ENCODE measurements at places on chromosomes 16 and 17.

DNA sequence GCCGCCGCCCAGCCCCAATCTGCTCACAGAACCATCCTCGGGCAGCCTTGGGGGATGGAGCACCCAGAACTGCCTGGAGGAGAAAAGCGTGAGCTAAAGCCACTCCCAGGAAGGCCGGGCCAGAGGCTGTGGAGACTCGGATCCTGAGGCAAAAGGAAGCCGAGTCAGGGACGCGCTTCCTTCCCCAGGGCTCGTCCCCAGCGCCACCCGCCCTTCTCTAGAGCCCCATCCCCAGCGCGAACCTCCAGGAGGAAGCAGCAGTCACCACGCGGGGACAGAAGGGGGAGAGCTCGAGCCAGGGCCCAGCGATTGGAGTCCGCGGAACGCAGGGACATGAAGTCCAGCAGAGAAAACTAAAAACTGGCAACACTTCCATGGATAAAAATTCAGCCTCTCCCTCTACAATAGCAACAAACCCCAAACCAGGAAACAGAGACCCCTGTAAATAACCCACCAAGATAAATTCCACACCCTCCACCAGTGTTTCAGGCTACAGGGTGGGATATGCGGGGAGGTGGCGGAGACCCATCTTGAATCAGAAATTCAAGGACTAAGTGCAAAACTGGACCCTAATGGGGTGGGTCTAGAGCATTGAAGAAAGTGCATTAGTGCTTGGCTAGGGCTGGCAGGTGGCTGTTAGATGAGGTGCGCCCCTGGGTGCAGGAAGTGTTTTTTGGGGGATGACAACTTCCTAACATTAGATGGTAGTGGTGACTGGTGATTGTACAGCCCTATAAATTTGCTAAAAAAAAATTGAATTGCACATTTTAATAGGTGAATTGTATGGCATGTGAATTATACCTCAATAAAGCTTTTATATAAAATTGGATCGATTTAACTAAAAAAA lies 116.1 kb upstream of the METRNL start:
- DNase-seq, result peak; percentile 41

GRCh38 chr17:27938864-27939263 lies 45.7 kb upstream of the LYRM9 start:
- no peak for DNase-seq

GRCh38 chr17:74522381-74523105 lies 8.7 kb downstream of the CD300LB start:
- DNase-seq, result no peak

DNA sequence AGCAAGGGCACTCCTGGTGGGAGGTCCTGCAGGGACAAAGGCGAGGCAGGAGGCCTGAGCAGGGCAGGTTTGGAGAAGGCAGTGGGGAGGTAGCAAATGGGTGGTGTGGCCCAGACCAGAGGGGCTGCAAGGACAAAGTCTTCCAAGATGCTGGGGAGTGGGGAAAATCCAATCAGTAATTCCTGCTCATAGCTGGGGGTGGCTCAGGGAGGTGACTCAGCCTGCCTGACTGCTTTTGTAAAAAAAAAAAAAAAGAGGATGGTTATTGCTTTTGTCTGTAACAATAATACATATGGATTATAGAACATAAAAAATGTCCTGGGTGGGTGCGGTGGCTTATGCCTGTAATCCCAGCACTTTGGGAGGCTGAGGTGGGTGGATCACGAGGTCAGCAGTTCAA lies 5.2 kb downstream of the IL34 start:
- no peak for DNase-seq

DNA sequence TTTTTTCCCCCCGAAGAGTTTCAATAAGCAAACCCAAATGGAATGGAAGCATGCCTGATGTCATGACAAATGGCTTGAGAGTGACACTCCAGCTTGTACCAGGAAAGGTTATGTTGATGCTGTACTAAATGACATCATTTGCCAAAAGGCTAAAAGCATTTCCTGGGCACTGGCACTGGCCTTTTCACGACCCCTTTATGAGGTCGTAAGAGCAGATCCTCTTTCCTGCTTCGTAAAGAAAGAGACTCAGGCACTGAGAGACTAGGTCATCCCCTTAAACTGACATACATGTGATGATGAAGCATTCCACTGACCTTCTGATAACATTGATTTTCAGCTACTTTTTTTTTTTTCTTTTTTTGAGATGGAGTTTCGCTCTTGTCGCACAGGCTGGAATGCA lies 30.5 kb downstream of the CEP295NL start:
- DNase-seq, result no peak

- no peak for DNase-seq
These were observed 6.8 kb downstream of the FHOD1 start for GRCh38 chr16:67240506-67240905.

DNA sequence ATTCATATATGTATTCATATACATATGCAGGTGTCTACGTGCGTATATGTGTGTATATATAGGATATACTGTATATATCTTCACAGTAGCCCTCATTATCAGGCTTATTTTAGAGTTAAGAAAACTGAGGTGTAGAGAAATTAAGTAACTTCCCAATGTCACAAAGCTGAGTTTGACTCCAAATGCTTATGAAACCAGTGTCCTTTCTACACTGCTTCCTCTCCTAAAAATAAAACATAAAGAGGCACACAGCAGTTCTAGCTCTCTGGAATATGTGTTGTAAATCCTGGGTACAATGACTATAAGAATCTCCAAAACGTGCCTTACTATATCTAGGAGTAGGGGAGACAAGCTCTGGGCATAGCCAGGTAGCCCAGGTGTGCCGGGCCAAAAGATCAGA lies 40.0 kb upstream of the CCL1 start:
- DNase-seq, result no peak

- DNase-seq, result no peak
These were observed 184.3 kb downstream of the FTO start for GRCh38 chr16:53888222-53888621.

- DNase-seq, result no peak
These were observed 25.5 kb downstream of the GRB7 start for GRCh38 chr17:39763051-39763820.

- DNase-seq, result no peak
These were observed 181.2 kb upstream of the CIBAR2 start for GRCh38 chr16:85293458-85293857.

GRCh38 chr16:1788708-1789100 lies 4.8 kb downstream of the IGFALS start:
- DNase-seq, result no peak

GRCh38 chr16:9946022-9946720 lies 236.1 kb downstream of the GRIN2A start:
- DNase-seq, result no peak

- peak; percentile 71 for DNase-seq
These were observed 19.9 kb upstream of the ZNF750 start for GRCh38 chr17:82859431-82860403.

- DNase-seq, result peak; percentile 69
These were observed 4.6 kb upstream of the SLC12A3 start for GRCh38 chr16:56860226-56861020.

DNA sequence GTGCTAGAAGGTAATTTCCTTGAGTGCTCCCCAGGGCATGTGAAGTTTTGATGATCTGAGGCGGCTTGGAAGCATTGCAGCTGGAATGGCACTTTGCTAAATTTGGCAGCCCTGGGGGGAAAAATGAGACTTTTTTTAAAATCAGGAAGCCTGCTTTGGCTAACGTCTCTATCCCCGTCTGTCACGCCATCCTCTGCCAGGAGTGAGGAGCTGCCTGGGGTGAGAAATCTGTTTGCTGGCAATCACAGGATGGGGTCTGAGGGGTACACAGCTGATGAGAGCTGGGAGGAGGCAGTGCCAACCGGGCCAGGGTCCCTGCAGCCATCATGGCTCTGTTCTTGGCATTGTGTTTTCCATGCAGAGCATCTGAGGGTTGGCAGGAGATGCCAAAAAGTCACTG lies 2.0 kb downstream of the ABCC12 start:
- DNase-seq, result no peak

- DNase-seq, result no peak
These were observed 9.1 kb downstream of the TNFRSF13B start for GRCh38 chr17:16962804-16963203.

DNA sequence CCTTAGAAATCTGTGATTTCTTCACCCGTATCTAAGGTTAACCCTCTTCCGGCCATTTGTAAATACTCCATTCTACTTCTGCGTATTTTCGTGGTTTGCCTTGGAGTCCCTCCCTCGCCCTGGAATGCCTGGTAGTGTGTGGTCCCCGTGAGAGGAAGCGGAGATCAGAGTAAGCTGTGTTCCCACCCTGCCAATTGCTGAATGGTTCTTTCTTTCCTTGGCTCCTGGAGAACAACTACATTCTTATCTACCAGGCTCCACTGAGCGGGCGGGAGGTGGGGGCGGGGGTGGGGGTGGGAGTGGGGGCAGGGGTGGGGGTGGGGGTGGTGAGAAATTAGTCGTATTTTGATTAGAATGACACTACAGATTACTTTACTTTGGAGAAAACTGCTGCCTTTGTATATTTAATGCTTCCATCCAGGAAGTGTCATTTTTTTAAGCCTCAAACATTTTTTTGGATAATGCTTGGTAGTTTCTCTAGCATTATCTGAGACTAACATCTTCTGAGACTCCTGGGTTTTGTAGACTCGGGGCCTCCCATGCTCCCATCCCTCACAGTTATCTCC lies 20.9 kb upstream of the FASN start:
- DNase-seq, result no peak

- no peak for DNase-seq
These were observed 54.1 kb upstream of the CNEP1R1 start for GRCh38 chr16:49970797-49971431.

DNA sequence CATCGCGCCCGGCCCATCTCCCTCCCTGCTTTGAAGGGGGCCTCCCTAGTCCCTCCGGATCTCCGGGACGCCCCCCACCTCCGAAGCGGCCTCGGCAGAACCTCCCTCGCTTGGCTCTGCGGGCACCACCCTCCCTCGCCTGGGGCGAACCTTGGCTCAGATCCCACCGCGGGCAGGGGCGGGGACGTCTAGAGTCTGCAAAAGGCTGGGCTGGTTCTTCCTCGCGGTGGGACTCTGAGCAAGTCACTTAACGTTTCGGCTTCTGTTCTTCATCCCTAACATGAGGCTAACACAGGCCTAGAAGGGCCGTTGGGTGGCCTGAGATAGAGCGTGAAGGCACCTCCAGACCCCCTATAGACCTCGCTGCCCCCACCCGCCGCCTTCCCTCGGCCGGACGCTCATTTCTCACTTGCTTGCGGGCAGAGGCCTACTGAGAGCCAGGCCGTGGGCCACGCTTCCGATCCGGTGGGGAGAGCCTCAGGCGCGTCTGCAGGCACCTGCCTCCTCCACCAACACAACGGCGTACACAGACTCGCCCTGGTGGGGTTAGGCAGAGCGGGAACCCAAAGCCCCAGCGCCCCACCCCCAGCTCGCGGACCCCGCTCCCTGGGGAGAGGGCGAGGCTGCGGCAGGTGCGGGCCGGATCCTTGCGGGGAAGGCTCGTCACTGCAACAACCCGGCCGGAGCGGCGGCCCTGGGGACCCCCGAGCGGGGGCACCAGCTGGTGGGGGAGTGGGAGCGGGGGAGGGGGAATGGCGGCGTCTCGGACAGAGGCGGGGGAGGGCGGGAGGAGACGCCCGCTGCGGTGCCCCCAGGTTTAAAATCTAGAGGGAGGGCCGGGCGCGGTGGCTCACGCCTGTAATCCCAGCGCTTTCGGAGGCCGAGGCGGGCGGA lies 5.4 kb downstream of the MYO1C start:
- peak; percentile 80 for DNase-seq

DNA sequence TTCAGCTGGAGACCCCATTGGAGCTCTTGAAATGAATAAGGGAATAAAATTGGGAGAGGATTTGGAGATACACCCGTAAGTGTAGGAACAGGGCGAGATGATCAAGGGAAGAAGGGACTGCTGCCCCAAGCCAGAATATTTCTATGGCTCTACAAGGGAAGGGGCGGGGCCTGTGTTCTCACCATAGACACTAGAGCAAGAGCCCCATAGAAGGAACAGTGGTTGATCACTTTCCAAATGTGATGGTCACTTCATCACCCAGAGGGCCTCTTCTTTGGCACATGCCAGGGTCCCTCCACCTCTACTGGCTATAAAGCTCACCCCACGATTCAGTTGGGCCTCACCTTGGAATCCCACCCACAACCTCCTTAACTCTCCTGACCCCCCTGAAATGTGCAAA lies 25.0 kb downstream of the GPRC5B start:
- no peak for DNase-seq

GRCh38 chr16:81492965-81493754 lies 48.6 kb downstream of the CMIP start:
- DNase-seq, result no peak

- no peak for DNase-seq
These were observed 193.5 kb downstream of the WWOX start for GRCh38 chr16:78292844-78293380.

- no peak for DNase-seq
These were observed 11.0 kb downstream of the ABHD15 start for GRCh38 chr17:29555840-29556239.

GRCh38 chr17:17469358-17469757 lies 7.4 kb upstream of the MED9 start:
- DNase-seq, result no peak

- DNase-seq, result no peak
These were observed 307.6 kb downstream of the ZFHX3 start for GRCh38 chr16:72740347-72740746.

- peak; percentile 59 for DNase-seq
These were observed 19.0 kb upstream of the MON1B start for GRCh38 chr16:77171745-77172635.

- DNase-seq, result no peak
These were observed 36.3 kb downstream of the POLR3E start for GRCh38 chr16:22333457-22333994.

DNA sequence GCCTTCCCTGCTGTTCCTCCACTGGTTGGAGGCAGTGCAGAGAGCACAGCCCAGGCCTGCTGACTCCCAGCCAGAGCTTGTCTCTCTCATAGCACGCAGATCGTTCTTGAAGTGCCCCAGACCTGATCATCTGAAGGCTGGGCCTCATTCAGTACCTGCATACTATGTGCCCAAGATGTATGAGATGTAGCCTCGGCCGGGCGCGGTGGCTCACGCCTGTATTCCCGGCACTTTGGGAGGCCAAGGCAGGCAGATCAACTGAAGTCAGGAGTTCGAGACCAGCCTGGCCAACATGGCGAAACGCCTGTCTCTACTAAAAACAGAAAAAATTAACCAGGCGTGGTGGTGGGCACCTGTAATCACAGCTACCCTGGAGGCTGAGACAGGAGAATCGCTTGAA lies 31.0 kb downstream of the WNT3 start:
- DNase-seq, result no peak

DNA sequence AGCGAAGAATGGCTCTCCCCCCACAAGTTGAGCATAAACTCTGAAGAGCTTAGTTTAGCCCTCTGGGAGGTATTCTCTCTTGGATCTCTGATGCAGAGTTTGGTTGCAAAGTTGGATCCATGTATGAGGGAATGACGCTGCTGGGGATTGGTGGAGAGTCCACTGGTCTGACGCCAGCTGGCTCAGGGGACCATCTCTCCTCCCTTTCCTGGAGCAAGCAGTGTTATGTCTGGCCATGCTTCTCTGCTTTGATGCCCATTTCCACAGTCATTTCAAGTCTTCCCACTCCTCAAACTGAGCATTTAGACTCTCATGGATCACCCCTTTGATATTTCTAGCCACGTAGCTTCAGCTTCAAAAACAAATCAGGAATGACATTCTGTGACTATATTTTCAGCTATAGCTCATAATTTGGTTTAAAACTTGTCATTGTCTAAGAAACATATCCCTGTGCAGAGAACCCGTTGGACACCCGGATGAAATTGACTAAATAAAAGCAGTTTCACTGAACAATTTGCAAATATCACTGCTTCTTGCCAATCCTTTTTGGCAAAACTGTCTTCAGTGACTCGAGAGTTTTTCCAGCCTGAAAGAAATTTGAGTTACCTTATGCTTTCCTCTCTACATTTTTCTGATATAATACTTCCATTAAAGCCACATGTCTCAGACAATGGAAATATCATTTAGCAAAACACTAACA lies 193.4 kb upstream of the CDH11 start:
- no peak for DNase-seq

GRCh38 chr16:27925612-27926011 lies 137.9 kb downstream of the GSG1L start:
- no peak for DNase-seq

Data from CD4-positive, alpha-beta T cell treated with Interleukin-17A for 1 hour (primary cell).